CD8-positive, alpha-beta memory T cell (primary cell): ENCODE measurements at places on chromosomes 7 and 10. TPM values are rescaled to one million over a fixed set of nuclear protein-coding genes. Genes with fewer than 3 reads are reported as not detected.

DNA sequence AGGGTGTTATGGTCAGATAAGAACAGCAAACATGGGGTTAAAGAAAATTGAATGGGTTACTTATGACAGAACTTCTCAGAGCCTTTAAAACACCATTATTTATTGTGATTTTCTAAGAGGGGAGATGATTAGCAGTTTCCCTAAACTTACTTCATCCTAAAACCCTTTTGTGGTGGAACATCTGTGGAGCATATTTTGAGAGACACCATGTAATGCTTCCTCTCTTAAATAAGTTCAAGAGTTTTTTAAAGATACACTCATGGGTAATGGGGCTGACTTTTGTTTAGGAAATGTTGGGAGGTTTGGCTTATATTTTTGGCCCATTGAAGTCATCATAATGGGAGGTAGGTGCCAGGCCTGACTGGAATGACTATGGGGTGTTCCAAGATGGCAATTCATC is 8.4 kb upstream of the PDCD4 start:
- peaks cover 99% of the 10 kb centered on the region for H3K4me1 ChIP-seq
- H3K27me3 ChIP-seq: no peaks in the 10 kb centered on the region
- no peaks in the 10 kb centered on the region for H3K36me3 ChIP-seq

DNA sequence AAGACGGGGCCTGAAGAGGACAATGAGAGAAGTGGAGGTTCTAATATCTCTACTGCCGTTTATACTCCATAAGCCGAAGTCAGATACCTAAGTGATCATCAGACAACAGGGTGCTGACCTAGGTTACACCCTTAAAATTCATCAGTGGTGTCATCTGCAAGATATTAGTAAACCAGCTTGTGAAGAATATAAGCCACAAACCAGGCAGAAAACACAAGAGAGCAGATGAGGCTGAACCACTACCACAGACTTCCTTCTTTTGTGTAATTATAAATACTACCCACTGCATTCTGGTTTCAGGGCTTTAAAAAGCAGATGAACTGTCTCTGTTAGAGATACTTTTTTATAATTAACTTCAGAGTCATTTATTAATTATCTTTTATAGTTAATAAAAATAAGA is 69.0 kb upstream of the LRRC17 start:
- no peak overlapping the region for H3K27ac ChIP-seq
- no peaks in the 10 kb centered on the region for H3K4me1 ChIP-seq
- no peaks in the 10 kb centered on the region for H3K36me3 ChIP-seq
- no peak for DNase-seq
- H3K4me3 ChIP-seq: no peak overlapping the region

- no peaks in the 10 kb centered on the region for H3K36me3 ChIP-seq
- no peaks in the 10 kb centered on the region for H3K4me1 ChIP-seq
- no peak overlapping the region for H3K27ac ChIP-seq
Observed at GRCh38 chr7:2289111-2289586, 25.1 kb downstream of the SNX8 start.

- H3K27me3 ChIP-seq: no peaks in the 10 kb centered on the region
- no peaks in the 10 kb centered on the region for H3K36me3 ChIP-seq
- no peak overlapping the region for H3K27ac ChIP-seq
- no peaks in the 10 kb centered on the region for H3K4me1 ChIP-seq
- no peak for DNase-seq
- H3K4me3 ChIP-seq: no peak overlapping the region
Observed at GRCh38 chr7:105975770-105976417, 12.8 kb downstream of the CDHR3 start.

The MSMB gene
- total RNA-seq: not detected

The PLXNA4 gene
- not detected for total RNA-seq

The SPDYE6 gene
- total RNA-seq: not detected

The CTAGE8 gene
- total RNA-seq: 0.77 TPM
